A172 (cell line): ENCODE measurements at places on chromosomes 11 and 22. TPM values are rescaled to one million over a fixed set of nuclear protein-coding genes. Genes with fewer than 3 reads are reported as not detected.

- no peak for DNase-seq
Observed at GRCh38 chr11:132184079-132184478, 813.7 kb downstream of the NTM start.

FAM180B gene
- not detected in 2 replicates for total RNA-seq

DNA sequence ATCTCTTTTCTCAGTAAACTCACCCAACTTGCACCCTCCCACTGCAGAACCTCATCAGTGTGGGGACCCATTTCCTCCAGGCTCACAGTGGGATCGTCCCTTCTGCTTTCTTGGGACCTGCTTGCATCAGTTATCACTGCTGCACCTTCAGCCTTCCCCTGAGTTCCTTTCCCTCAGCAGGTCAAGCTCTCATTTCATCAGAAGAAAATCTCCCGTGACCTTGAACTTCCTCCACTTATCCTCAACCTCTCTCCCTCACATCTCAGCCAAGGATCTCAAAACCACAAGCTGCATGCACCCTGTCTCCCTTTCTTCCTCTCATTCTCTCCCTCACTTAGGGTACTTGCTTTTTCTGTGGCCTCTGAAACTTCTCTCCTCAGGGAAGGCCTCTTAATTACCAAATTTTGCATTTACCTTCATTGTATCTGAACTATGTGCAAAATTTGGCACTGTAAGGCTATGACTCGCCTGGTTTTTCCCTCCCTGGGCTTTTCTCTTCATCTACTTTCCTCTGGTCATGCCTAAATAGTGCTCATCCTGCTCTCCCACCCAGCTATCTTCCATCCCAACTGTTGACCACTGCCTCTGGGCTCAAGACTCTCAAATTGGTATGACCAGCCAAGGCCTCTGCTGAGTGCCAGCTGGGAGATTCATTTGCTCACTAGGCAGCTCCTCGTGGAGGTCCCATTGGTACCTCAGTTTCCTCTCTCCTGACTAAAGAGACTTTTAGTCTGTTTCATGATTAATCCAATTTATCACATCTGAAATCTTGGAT is 2.7 kb upstream of the RCE1 start:
- DNase-seq: no peak

GRCh38 chr22:20653012-20653794 is 120.7 kb upstream of the SERPIND1 start:
- no peak for DNase-seq

- DNase-seq: peak; percentile 50
Observed at GRCh38 chr11:33027846-33028536, 11.4 kb upstream of the TCP11L1 start.

POTEH gene
- 0.05 TPM in 1 of 2 replicates, not detected in the other for total RNA-seq

DNA sequence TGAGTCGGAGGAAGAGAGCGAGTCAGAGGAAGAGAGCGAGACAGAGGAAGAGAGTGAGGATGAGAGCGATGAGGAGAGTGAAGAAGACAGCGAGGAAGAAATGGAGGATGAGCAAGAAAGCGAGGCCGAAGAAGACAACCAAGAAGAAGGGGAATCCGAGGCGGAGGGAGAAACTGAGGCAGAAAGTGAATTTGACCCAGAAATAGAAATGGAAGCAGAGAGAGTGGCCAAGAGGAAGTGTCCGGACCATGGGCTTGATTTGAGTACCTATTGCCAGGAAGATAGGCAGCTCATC is 780 bp downstream of the TRIM44 start:
- DNase-seq: no peak

- no peak for DNase-seq
Observed at GRCh38 chr11:70730411-70730810, 332.1 kb downstream of the CTTN start.

ADAMTS8 gene
- total RNA-seq: not detected in 2 replicates

GRCh38 chr11:92880381-92880780 is 89.1 kb upstream of the MTNR1B start:
- DNase-seq: peak; percentile 59

PHLDA2 gene
- total RNA-seq: 30.8 and 34.4 TPM in 2 replicates

DNA sequence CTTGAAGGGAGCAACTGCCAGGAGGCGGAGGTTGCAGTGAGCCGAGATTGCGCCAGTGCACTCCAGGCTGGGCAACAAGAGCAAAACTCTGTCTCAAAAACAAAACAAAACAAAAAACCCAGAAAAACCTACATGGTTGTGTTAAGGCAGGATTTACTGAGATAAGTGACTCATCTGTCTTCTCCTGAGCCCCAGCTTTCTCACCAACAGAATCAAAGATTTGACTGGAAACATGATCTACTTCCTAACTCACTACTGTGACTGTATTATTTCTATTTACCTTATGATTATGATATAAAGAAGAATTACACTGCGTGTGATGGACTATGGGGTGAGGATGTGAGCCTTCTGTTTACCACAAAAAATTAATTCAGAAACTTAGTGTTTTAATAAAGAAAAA is 21.8 kb downstream of the FAM118B start:
- no peak for DNase-seq

- no peak for DNase-seq
Observed at GRCh38 chr22:30381264-30381663, 5.9 kb downstream of the RNF215 start.

DNA sequence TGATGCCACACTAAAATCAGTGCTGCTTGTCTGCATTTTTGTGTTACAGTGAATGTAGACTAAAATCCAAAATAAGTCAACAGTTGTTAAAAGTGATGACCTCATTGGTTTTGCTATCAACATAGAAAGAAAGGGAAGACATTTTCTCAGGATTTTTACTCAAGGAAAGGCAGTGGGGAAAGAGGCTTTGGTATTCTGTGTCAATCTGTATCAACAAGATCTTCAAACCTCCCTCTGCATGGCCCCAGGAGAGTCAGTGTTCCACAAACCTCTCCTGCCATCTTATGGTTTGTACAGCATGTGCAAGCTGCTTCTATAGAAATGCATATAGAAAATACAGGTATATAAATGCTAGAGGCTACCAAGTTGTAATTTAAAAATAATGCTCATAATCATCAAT is 13.8 kb upstream of the OR51M1 start:
- peak; percentile 16 for DNase-seq

GRCh38 chr11:48083421-48083820 is 103.1 kb downstream of the PTPRJ start:
- no peak for DNase-seq

DNA sequence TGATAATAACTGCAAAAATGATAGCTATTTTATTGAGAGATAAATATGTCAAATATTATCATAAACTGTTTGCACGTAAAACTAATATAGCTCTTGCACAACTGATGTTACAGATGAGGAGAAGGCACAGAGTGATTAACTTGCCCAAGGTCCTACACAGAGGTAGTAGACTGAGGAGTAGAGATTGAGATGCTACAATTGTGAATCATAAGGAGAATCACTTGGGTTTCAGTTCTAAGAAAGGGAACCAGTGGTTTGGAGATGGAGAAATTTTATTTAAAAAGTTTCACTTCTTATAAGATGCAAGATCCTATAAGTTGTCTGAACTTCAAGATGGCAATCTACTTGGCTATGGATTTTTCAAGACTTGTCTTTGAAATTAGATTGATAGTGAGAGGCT is 224.8 kb upstream of the RAG2 start:
- DNase-seq: no peak

DNA sequence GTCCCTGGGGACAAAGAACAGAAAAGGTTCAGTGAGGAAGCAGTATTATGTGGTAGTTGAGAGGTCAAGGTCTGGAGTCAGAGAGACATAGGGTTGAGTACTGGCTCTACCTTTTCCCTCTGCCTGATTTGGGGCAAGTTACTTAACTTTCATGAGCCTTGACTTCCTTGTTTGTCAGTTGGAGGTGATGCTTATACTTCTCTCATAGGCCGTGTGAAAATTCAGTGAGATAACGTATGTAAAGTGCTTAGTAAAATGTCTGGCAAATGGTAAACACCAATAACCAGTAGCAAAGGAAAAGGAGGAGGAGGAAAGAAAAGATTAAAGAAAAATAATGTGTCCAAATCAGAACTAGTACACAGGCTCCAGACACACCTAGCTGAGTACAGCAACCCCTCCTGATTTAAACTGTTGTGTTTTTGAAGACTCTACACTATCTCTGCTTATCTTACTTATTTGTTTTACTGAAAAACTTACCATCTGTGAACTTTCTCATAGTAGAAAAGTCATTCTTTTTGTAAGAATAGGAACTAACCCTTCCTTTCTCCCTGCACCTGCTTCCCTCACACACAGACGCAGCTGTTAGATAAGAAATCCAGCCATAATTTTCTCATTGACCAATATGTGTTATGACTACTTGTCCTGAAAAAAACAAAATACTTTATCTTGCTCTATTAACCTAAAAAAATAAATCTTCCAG is 126.9 kb downstream of the CD44 start:
- no peak for DNase-seq

DNA sequence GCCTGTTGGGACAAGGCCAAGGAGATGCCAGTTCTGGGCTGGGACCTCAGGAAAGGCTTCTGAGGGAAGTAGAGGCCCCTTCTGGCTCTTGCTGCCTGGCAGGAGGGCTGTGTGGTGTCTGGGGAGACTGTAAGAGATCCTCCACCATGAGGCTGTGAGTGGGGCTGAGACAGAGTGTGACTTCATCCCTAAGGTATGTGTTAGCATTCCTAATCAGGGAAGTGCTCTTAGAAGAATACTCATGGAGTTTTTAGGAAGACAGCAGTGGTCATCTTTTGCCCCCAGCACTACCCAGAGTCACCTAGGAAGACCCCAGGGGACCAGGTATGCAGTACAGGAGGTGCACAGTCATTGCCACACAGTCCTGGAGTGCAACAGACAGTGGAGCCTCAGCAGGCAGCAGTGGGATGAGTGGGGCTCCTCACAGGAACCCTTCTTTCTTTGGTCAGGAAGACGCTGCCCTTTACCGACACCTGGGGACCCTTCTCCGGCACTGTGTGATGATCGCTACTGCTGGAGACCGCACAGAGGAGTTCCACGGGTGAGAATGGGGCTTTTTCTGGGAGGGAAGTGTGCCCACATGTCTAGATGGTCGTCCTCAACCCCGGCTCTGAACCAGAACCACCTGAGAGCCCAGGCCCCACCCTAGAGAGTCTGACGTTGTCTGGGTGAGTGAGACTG is 2.8 kb downstream of the RIC8A start:
- DNase-seq: peak; percentile 83

GRCh38 chr11:7899418-7899817 is 31.6 kb downstream of the OR10A6 start:
- no peak for DNase-seq

DNA sequence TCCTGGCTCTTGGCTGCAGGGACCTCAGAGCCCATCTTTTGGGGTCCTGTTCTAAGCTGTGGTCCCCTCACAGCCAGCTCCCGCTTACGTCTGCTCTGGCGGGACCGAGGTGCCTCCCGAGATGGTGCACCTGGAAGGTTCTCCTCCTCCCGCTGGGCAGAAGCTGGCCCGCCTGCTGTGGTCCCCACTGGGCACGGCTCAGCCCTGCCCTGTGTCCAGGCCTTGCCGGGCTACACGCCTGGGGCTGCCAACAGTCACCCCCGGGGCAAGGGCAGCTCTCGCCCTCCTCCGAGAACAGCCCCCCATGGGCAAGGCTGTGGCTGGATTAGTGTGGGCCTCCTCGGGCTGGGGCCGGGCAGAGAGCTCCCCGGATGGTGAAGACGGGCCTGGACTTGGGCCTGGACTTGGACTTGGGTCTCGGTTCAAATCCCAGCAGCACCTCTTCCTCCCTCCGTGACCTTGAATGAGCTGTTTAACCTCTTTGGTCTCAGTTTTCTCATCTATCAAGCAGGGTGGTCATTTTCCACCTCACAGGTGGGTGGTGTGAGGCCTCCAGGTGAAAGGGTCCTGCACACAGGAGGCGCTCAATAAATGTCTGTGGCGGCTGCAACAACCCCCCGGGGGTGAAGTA is 998 bp downstream of the BAIAP2L2 start:
- DNase-seq: no peak

- no peak for DNase-seq
Observed at GRCh38 chr11:118135796-118136165, 16.8 kb downstream of the SCN4B start.

TRIM48 gene
- not detected in 2 replicates for total RNA-seq

DNA sequence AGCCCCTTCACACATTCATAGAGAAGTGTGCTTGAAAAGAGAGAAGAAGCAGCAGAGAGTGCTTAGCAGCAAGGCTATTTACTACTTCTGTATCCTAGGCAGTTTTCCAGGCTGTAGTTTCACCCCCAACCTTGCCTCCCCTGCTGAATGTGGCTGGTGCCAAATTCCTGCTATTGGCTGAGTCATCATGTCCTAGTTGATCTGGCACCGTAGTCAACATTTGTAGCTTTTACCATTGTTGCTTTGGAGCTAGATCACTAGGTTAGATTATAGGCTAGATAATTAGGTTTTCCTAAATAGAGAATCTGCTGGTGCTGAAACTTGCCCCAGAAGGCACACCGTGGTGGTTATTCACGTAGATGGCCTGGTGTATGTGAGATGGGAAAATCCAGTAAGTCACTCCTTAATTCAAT is 32.7 kb downstream of the ARHGAP42 start:
- peak; percentile 77 for DNase-seq

DNA sequence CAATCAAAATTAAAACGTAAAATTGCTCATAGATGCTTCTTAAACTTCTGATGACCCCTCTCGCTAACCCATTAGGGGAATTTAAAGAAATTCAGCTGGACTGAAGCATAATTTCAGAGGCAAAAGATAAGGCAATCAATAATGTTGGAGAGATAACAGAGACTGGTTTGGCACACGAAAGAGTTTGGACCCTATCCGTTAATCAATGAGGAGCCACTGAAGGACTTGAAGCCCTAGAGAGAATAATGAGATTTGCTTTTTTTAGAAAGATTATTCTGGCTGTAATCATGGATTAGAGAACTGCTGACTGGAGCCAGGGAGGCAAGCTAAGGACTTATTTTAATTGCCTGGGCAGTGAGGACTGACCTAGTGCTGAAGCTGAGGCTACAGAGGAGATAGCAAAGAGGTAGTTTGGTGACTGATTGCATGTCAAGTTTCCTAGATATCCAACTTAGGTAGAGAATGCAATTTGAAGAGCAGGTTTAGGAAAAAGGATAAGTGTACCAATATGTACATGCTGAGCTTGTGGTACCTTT is 11.9 kb upstream of the ARHGAP42 start:
- no peak for DNase-seq

- DNase-seq: no peak
Observed at GRCh38 chr11:119780222-119780953, 51.4 kb upstream of the NECTIN1 start.
